ENCODE measurements at places on chromosomes 16 and 17. TPM values are rescaled to one million over a fixed set of nuclear protein-coding genes. Genes with fewer than 3 reads are reported as not detected.

Gene TOB1
- 19.0 TPM for total RNA-seq

Gene CCDC78
- 4.9 TPM for total RNA-seq

Gene KCNAB3
- total RNA-seq: 0.33 TPM

Gene HS3ST3A1
- 0.99 TPM for total RNA-seq

Gene PRR15L
- total RNA-seq: not detected

Gene TSPAN10
- total RNA-seq: 3.6 TPM

Gene PLK1
- total RNA-seq: 3.7 TPM

Gene WSCD1
- 0.85 TPM for total RNA-seq

Gene CPNE7
- total RNA-seq: 1.3 TPM

Gene FNDC8
- total RNA-seq: not detected

Gene G6PC1
- not detected for total RNA-seq

Gene CACNG5
- not detected for total RNA-seq

Gene ITGB4
- total RNA-seq: 0.69 TPM

Gene DRC3
- total RNA-seq: 1.2 TPM

Gene TEKT1
- total RNA-seq: not detected

Gene USP32
- total RNA-seq: 77.7 TPM

Gene ARHGAP23
- 95.5 TPM for total RNA-seq

Gene MAFG
- total RNA-seq: 21.5 TPM

Gene KRTAP3-2
- not detected for total RNA-seq

Gene CDT1
- 3.8 TPM for total RNA-seq

Gene GJD3
- 5.9 TPM for total RNA-seq

Gene CD7
- total RNA-seq: not detected

Gene DYNLRB2
- not detected for total RNA-seq

Gene ALDOA
- total RNA-seq: 1,606 TPM

Gene CBLN1
- total RNA-seq: not detected

Gene SNX20
- total RNA-seq: not detected

Gene SLC5A2
- 0.07 TPM for total RNA-seq

Measured in smooth muscle cell of the pulmonary artery (primary cell).